ENCODE measurements at places on chromosomes 11 and 22.

DNA sequence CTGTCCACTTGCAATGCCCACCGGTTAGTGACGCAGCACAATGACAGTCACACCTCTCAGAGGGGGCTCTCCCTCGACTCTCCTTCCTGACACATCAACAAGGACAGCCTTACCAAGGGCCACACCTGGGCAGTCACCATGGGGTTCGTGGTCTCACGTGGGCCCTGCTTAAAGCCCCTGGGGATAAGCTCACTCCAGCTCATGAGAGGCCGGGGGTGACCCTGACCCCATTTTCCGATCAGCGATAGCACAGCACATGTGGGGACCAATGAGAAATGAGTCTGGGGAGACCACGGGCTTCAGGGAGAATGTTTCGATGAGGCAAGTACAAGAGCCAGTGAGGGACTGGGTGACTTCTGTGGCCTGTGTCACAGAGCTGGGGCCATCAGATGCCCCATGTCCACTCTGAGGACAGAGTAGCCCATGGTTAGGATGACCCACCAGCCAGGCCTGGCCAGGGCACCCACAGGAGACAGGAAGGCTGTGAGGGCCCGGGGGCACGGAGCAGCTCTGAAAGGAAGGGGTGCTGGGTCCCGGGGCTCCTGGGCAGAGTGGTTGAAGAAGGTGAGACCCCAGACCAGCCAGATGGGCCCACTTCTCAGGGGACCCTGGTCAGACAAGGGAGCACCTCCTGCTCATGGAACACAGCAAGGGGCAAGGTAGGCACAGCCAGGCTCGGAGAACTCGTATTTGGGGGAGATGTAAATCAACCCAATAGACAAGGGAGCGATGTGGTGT lies 128.8 kb downstream of the MED15 start:
- no peak for DNase-seq

DNA sequence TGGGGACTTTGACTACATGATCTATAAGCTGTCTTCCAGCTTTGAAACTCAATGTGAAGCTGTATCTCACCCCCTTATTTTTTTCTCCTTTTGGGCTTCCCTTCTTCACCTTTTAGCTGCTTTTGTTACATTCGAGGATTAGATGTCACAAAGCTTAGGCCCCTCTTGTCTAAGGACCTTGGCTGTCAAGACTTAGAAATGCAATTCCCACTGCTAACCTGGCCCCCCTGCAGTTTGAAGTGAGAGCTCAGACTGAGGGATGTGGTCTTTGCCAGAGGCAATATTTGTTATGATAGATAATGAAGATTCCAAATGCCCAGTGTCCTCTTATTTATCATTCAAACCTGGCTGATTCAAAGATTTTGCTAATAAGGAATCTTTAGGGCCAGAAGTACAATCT lies 128.3 kb downstream of the ARL14EP start:
- no peak for DNase-seq

DNA sequence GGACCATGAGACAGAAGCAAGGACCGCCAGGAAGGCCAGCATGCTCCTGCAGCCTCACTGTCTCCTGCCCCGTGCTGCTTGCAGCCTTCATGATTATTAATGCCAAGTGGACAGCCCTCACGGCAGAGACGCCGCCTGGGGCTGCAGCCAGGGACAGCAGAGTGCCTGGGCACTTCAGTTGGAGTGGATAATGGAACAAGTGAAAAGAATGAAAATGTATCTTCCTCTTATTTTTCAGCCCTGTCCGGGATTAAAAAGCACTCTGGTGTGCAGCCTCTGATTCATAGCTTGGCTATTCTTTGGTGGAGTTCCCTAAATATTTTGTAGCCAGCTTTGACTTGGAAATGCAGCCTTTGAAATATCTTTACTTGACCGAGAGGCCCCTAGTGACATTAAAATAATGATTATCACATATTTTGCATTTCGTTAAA lies 1404.2 kb downstream of the BRD1 start:
- no peak for DNase-seq

DNA sequence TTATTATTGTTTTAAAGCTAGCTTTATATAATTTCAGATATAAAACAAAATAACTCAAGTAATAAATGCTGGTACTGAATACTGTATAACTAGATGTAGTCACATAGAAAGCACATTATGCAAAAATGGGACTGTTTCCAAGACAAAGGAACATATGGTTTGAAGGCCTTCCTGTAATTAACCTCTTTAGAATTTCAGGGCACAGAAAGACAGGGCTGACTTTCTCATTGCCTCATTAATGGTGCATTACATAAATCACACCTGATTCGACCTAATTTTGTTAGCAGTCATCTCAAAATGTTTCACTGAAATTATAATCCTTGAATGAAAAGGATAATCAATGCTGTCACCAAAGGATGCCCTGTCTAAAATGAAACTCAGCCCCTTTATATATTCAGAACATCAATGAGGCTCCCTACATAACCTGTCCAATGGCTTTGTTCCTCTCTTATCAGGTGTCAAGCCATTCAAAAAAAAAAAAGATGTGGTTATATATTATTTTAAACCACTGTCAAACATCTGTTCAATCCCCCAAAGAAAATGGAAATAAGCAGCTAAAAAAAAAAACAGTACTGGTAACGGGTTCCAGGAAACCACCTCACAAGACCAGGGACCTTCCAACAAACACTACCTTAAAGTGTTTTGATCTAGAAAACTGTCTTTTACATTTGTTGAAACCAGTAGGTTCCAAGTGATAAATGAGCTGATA lies 77.4 kb downstream of the FAM168A start:
- no peak for DNase-seq

GRCh38 chr11:24900960-24901549 lies 404.2 kb downstream of the LUZP2 start:
- DNase-seq = no peak

GRCh38 chr11:111452146-111452545 lies 60.0 kb downstream of the BTG4 start:
- DNase-seq = peak; percentile 58

GRCh38 chr11:122634501-122634900 lies 21.0 kb upstream of the UBASH3B start:
- peak; percentile 20 for DNase-seq

- DNase-seq = peak; percentile 98
Measured at GRCh38 chr11:10488121-10488933, 33.3 kb downstream of the AMPD3 start.

GRCh38 chr11:69293087-69293486 lies 868 bp upstream of the MYEOV start:
- no peak for DNase-seq

DNA sequence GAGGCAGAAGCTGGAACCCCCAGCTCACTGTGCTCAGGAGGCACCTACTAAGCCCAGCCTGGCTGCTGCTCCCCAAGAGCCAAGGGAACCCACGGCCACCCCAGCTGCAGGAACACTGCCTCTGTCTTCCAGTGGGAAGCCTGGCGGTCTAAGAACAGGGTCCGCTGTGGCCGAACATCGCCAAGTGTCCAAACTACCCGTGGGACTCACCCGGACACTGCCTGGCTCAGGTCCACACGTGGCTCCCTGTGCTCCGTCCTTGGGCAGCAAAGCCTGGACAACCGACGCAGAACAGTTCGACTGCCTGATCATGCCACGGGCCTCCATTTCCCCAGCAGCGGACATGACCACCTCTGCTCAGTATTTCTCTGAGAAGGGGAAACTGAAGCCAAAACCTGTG lies 747.0 kb downstream of the BRD1 start:
- DNase-seq = no peak

DNA sequence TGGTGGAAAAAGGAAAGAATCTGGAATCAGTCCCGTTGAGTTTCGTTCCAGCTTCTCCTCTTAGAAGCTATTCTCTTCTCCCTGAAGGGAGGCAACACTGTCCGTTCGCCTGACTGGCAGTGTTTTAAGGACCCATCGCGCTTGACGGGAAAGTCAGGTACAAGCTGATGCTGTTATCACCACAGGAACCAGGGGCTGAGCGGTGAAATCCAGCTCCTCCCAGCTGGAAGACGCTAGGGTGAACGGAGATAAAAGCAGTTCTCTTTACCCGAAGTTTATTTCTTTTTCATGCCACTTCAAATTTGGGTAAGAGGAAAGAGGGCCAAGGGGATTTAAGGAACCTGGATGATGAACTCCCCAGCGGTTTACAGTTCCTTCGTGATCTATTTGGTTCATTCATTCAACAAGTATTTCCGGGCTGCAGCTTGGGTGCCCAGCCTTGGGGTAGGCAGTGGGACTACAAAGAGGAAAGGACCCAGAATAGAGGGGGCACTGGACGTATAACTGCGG lies 551 bp upstream of the DEUP1 start:
- no peak for DNase-seq

GRCh38 chr22:40973144-40973543 lies 22.0 kb downstream of the RBX1 start:
- DNase-seq = no peak

- peak; percentile 29 for DNase-seq
Measured at GRCh38 chr11:128407962-128408361, 179.4 kb downstream of the ETS1 start.

DNA sequence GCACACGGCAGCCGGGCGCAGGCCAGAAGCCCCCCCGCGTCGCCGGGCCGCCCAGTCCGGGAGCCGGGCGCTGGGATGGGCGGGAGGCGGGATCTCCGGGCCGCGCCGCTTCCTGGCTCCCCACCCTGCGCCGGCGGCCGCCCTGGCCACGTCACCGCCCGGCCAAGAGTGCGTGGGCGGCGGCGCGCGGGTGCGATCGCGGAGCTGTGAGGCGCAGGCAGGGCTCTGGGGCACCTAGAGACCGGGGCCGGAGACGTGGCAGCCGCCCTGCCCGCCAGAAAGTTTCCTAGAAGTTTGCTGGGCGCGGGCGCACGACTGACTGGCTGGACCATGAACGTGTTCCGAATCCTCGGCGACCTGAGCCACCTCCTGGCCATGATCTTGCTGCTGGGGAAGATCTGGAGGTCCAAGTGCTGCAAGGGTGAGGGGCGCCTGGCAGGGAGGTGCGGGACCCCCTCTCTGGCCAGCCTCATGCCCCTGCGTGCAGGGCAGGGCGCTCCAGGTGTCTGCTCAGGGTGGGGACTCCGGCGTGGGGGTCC lies at the start of gene KDELR3:
TSS of gene KDELR3 (plus strand) at position 193 of the 539 bp plus-strand sequence. CDS start at position 331, 138 bp downstream.
- DNase-seq = peak; percentile 82

DNA sequence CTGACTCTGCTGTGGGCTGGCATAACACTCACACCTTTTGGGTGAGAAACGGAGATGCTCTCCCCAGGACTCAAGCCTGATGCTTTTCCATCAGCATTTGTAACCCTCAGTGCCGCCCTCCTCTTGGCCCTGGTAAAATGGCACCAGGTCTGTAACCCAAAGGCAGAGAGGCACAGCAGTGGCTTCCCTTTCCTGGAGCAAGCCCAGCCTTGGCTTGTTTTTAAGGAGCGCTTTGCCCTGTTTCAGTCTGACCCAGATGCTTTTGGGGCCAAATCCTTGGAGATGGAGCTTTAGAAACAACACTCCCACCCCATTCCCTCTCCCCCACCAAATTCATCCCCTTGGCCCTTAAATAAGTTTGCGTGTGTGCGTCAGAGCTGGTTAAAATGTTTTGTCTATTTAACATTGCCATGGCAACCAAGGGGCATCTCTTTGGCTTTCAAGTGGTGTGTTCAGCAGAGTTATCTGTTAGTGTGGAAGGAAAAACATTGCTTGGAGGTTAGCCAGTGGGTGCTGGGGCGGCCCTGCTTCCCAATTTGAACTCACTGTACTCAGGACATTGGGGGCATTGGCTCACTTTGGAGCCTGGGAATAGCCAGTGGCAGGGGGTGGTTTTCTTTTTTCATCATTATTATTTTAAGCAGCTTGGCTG lies 134.1 kb downstream of the NAV2 start:
- no peak for DNase-seq

GRCh38 chr11:97290464-97291041 lies 900.7 kb downstream of the JRKL start:
- no peak for DNase-seq

GRCh38 chr22:38027487-38027886 lies 29.7 kb upstream of the PICK1 start:
- no peak for DNase-seq

DNA sequence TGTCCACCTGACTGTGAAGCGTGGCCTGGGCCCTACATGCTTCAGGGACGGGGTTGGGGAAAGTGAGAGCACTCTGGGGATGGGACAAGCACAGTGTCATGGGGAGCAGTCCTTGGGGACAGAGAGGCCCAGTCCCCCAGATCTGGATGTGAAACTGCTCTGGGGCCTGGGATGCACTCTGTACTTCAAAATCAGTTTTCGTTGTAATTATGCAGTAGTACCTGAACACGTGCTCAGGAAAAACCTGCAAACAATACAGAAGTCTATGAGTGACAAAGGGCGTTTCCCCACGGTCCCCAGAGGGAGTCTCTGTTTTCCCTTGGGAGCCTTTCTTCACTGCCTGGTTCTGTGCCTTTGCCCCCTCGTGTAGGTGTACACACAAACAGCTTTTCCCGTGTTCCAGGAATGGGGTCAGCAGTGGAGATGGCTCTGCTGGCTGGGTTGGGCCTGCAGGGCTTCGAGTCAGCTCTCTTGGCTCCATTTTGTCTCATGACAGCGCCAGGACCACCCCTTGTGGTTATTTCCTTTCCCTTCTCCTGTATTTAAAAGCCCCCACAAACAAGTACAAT lies 5.2 kb upstream of the TNFRSF13C start:
- no peak for DNase-seq

GRCh38 chr11:74021998-74022397 lies 13.1 kb upstream of the UCP3 start:
- no peak for DNase-seq

- DNase-seq = no peak
Measured at GRCh38 chr11:15476371-15476917, 361.7 kb downstream of the INSC start.

GRCh38 chr22:26417406-26417805 lies 11.7 kb upstream of the ASPHD2 start:
- DNase-seq = no peak

- DNase-seq = no peak
Measured at GRCh38 chr22:31278626-31279326, 13.5 kb downstream of the PIK3IP1 start.

DNA sequence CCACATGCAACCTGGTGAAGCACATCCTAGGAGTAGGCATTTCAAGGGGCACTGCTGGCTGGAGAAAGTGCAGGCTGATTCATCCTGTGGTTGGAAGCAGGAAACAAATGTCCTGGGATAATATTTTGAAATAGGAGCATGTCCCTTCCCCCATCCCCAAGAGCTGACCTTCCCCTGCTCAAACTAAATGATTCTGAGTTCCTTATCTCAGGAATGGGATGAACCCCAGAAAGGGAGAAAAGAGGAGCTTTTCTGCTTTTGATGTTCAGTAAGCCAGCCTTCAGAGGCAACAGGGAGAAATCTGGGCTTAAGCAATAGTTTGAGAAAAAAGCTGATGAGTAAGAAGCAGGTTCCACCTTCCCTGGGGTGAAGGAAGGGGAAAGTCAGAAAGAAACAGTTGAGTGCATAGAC lies 19.5 kb upstream of the SPON1 start:
- DNase-seq = peak; percentile 79

DNA sequence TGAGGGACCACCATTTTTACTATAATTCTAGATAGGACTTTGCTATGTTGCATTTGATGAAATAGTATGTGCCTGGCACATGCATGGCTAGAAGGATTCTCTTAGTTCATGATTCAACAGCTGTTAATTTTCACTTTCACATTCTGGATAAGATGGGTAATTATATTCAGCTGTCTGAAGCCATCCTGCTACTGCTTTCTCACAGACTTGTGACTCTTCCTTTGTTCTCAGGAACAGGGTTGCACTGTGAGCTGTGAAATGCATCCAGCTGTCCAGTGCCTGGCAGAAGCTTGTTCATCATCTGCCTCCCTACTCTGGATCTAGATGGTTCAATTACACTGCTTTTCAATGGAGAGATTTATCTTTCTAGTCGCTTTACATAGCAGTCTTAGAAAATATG lies 610.1 kb upstream of the ANO5 start:
- no peak for DNase-seq
